Omental fat pad (tissue), 4 donors: ENCODE measurements at places on chromosomes 3 and 15.

- no peak for DNase-seq
Observed at GRCh38 chr3:51146781-51147180, 238.3 kb upstream of the MANF start.

- DNase-seq = peak; percentile 48
Observed at GRCh38 chr3:66276705-66277274, 56.0 kb downstream of the SLC25A26 start.

GRCh38 chr3:81920816-81921215, 159.4 kb upstream of the GBE1 start:
- no peak for DNase-seq

GRCh38 chr3:46970391-46971091, 6.0 kb downstream of the CCDC12 start:
- no peak for DNase-seq

DNA sequence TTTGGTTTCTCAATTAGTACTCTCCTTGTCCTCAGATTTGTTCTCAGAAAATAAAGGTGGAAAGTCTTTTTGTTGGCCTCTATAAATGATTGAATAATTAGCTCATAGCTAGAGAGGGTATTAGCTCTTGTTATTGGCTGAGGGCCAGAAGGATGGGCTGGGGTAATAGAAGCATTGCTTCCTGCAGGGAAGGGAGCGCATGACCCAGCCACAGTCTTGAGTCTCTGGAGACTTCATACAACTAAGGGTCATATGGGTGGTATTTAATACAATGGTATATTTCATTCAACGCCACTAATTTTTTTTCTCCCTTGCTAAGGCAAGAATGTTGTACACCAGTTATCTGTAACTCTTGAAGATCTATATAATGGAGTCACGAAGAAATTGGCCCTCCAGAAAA, 8.4 kb downstream of the DNAJA4 start:
- no peak for DNase-seq

DNA sequence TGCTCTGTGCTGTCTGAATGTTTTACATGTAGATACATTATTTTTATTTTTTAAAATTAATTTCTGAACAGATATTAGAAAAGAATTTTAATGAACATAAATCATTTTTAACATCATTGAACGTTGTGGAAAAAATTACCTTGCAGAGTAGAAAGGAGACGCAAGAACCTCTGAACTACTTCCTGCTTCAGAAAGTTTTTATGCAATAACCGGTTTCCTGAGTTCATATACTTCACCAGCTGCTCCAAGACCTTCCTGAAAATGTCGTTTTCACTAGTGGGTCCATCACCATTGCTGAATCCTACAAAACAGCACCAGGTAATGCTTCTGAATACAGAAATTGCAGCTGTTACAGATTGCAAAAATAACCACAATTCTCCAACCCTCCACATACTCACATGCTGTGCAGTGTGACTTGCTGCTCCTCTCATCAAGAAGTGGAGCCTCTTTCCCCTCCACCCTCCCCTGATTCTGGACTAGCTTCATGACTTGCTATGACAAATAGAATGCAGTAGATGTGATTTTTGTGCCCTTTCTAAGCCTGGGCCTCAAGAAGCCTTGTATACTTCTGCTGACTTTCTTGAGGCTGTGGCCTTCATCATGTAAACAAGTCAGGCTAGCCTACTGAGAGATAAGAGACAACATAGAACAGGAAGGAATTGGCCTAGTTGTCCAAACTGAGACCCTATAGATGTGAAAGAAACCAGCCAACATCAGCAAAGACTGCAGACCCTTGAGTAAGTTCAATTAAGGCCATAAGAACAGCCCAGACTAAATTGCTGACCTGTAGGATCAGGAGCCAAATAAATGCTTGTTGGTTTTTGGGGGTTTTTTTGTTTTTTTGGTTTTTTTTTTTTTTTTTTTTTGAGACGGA, 80.4 kb downstream of the TRANK1 start:
- no peak for DNase-seq

- no peak for DNase-seq
Observed at GRCh38 chr15:83555383-83555782, 98.5 kb upstream of the ADAMTSL3 start.

DNA sequence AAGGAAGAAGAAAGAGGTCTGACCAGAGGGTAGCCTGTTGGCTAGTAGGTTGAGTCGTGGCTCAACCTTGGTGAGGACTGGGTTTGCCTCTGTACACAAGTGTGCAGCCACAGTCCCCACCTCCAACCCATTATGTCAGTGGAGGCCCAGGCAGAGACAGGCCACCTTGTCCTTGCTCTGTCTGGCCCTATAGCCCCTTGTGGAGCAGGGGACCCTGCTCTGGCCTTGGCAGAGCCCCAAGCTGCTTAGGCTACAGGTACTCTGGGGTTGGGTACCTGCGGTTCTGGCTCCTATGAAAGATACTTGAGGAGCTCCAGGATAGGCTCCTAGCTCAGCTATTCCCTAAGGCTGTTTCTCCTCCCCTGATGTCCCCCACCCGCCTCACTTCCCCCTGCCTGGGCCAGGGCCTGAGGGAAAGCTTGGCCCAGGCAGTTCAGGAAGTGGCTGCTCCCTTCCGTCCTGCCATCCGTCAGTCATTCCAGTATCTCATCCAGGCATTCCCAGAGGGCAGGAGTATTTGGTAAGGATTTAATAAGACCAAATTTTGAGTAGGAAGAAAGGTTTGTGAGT, 44.0 kb downstream of the FGD5 start:
- no peak for DNase-seq

DNA sequence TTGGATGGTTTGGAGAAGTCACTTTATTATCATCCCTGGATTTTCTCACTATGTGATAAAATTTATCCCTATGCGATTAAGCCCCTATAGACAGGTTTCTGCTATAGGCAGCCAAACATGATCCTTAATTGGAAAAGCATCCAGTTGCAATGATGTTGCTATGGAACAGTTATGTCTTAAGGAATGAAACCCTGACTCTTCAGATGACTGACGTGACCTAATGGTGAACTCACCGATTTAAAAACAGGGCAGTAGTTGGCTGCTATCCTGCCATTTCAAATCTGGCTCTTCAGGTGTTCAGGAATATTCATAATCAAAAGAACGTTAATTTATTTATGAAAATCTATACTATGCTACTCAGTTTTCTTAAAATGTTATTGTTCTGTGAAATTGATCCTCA, 106.8 kb upstream of the ROBO1 start:
- DNase-seq = no peak

GRCh38 chr3:143672396-143673165, 175.7 kb downstream of the SLC9A9 start:
- no peak for DNase-seq

GRCh38 chr3:31979001-31979697, 1.9 kb downstream of the OSBPL10 start:
- no peak for DNase-seq

- DNase-seq = no peak
Observed at GRCh38 chr15:53360881-53361280, 398.6 kb downstream of the WDR72 start.

GRCh38 chr3:12947504-12948369, 106.4 kb upstream of the RPL32 start:
- no peak for DNase-seq

DNA sequence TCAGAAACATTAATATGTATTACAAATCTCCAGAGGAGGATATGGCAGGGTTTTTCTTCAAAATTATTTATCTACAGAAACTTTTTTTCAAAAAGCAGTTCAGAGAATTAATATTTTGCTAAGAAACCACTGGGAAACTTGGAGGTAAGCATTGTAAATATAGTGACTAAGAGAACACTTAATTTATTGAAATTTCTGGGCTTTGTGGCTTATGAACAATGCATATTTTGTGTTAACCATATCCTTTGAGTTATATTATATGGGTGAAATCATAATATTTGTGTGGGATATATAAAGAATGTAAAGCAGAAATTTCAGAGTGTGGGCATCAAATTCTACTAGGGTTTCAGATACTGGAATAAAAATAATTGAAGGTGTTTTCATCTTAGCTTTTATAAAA, 1059.2 kb downstream of the ZPLD1 start:
- no peak for DNase-seq

- no peak for DNase-seq
Observed at GRCh38 chr3:6095006-6095405, 765.9 kb upstream of the GRM7 start.

GRCh38 chr15:45703670-45704328, 69.0 kb downstream of the SQOR start:
- DNase-seq = no peak

GRCh38 chr3:52205727-52206372, 7.9 kb downstream of the ALAS1 start:
- DNase-seq = no peak

- no peak for DNase-seq
Observed at GRCh38 chr3:9553021-9553947, at the start of gene LHFPL4. TSS of gene LHFPL4 (minus strand) at chr3:9553822. CDS start at chr3:9552679, 1,143 bp downstream.
